Sciatic nerve (tissue), 2 donors: ENCODE measurements at places on chromosomes 1 and 21.

DNA sequence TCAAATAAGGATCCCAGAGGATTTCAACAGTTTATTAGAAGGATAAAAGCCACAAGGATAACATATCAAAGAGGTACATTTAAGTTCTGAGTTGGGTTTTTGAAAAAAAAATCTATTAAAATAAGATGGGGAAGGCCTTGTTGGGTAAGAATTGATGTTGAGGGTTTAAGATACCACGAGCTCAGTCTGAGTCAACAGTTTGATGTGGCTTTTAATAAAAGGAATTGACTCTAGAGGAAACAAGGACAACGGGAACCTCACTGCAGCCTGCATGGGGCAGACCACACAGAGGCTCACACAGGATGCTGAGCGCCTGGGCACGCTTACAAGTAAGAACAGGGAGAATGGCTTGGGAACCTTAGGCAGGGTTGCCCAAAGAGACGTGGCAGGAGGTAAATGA lies 107.5 kb downstream of the TIAM1 start:
- no peak for DNase-seq

- DNase-seq = no peak
These were observed 21.9 kb upstream of the FAM3B start for GRCh38 chr21:41294548-41295231.

GRCh38 chr1:178885869-178886268 lies 15.0 kb upstream of the ANGPTL1 start:
- no peak for DNase-seq

- no peak for DNase-seq
These were observed 69.3 kb downstream of the NR5A2 start for GRCh38 chr1:200096774-200097173.

DNA sequence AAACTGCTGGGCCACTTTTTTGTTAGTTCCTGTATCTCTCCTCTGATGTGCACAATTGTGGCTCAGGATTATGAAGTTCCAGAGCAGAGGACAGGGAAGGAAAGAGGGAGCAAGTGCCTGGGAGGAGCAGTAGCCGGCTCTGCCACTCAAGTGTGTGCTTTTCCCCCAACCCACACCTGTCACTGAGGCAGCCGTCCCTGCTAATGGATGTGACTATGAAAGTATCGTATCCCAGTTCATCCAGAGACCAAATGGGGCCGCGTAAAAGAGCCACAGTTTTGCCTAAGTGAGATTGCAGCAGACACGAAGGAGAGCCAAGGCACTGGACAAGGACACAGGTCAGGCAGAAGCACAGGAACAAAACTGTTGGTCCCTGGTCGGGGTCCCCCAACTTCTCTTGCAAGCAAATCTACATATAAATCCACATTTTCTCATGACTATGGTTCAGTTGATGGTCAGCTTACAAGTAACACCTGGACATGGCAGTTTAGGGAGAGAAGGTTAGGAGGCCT lies 204.7 kb downstream of the RHOU start:
- no peak for DNase-seq

DNA sequence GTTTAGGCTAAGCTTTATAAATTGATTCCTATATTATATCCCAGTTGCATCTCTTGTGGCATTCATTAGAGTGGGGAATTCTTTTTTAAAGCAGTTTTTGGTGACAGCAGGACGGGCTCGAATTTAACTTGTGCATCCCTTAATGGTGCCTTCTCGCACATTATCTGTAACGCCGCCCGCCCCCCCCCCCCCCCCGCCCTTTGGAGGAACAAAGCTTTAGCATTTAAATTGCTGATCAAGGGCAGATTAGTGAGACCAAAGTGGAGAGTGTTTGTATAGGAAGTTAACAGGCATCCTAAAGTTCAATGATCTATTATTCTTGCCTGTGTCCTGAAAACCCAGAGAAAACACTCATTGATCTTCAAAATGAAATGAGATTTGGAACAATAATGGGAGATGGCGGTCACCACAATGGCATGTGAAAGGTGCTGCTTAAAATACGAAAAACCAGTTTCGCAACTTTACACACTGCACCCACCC lies 2.2 kb downstream of the LMO4 start:
- DNase-seq = no peak

DNA sequence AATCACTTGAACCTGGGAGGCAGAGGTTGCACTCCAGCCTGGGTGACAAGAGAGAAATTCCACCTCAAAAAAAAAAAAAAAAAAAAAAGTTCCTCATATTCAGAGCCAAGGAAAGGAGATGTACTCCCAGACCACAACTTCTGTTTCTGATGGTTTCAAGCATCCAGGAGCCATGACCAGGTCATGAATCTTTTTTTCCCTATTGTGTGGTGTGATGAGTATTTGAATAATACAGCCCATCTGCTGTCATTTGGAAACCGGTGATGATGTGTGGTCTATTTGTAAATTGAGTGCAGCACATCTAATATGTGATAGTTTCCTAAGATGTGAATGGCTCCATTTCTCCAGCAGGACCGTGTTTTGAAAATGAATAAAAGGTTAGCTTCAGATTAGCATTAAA lies 18.6 kb downstream of the PIK3CD start:
- DNase-seq = no peak

- DNase-seq = no peak
These were observed 220.9 kb downstream of the FAF1 start for GRCh38 chr1:50739125-50739524.

DNA sequence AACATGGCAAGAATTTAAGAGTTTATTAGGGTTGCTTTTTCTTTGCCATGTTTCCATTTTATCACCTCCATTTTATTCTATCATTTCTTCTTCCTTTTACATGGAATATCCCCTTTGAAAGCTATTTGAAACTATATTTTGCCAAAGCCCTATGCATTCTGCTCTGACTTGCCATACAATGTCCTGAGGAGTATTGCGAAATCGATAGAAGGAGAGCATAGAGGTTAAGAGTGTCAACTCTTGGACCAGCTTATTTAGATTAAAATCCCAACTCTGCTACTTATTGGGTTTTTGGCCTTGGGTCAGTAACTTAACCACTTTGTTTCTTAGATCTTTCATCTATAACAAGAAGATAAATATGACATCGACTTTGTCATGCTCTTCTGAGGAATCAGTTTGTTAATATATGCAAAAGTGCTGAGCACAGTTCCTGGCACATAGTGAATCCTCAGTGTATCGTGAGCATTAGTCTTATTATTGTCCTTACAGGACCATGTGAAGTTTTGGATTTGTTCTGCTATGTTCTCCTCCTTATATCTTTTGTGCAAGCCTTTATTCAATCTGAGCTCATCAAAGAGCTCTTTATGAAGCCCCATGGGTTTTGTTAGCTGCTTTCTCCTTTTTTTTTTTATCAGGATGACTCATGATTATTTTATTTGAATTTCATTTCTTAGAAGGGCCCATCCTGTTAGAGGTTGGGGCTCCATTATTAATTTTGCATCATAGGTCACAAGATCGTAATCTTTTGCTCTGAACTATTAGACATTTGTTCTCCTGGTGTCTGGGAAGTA lies 17.6 kb downstream of the ACKR1 start:
- DNase-seq = no peak

- DNase-seq = no peak
These were observed 28.4 kb downstream of the TRIM33 start for GRCh38 chr1:114482585-114482984.

DNA sequence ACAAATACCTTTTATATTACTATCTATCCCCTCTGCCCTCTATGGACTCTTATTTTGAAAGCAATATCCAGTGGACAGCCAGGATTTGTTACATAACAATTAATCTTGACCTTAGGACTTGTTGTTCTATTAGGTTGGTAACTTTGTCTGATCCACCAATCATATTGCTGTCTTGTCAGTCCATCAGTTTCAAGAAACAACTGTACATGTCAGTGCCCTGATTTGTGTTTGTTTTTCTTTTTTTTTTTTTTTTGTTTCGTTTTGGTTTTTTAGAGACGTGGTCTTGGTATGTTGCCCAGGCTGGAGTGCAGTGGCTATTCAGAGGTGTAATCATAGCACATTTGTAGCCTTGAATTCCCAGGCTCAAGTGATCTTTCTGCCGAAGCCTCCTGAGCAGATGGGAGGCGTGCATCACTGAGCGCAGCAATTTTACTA lies 1.5 kb upstream of the SCP2 start:
- DNase-seq = no peak

- DNase-seq = peak; percentile 64
These were observed 40.6 kb downstream of the MAPKAPK2 start for GRCh38 chr1:206725109-206725963.

DNA sequence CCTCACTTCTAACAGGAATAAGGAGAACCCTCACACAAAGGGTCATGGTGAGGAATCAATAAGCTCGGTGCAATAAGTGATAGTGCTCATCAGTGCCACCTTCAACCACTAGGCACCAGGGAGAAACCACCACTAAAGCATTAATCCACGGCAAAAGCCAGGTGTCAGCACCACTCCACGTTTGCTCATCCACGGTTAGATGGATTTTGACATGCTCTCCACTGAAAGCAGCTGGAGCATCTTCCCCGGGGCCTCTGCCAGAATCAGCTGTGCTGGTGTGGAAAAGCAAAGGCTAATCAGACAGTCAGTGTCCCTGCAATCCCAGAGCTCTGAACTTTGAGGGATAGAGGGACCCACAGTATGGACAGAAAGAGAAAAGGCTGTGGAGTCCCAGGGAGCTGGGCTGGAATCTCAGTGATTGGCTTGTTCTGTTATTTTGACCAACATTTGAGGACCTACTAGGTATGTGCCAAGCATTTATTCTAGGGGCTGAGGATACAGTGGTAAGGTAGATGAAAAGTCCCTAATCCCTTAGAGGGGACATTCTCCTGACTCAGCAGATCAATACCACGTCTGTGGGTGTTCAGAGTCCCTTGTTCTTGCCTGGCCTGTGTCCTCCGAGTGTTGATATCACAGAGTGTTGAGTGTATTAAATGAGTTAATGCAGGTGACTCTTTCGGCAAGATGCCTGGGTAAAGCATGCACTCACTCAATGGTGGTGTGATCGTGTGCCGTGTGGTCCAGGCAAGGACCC lies 41.3 kb downstream of the FHAD1 start:
- no peak for DNase-seq

- DNase-seq = peak; percentile 83
These were observed 9.2 kb upstream of the GALE start for GRCh38 chr1:23809751-23810171.
